Osteoblast (primary cell): ENCODE measurements at places on chromosomes 3 and 15. TPM values are rescaled to one million over a fixed set of nuclear protein-coding genes. Genes with fewer than 3 reads are reported as not detected.
A peak's percentile ranks its signal among the peaks of the same experiment; 100 is the strongest.

The NDN gene
- total RNA-seq: 34.7 and 51.9 TPM in 2 replicates

The WNT7A gene
- total RNA-seq: not detected in 2 replicates

The MB21D2 gene
- total RNA-seq: 4.7 and 6.5 TPM in 2 replicates

The CFAP100 gene
- total RNA-seq: not detected in 2 replicates

The ASB14 gene
- not detected in 2 replicates for total RNA-seq

The FAM219B gene
- total RNA-seq: 36.6 and 46.3 TPM in 2 replicates

The LINGO1 gene
- total RNA-seq: under 0.01 and 1.1 TPM in 2 replicates

The C3orf38 gene
- total RNA-seq: 33.6 and 35.5 TPM in 2 replicates

GRCh38 chr15:25600751-25601150 lies 161.9 kb upstream of the UBE3A start:
- H3K36me3 ChIP-seq: no peaks in the 10 kb centered on the region
- no peaks in the 10 kb centered on the region for H3K4me1 ChIP-seq
- H3K27ac ChIP-seq: no peak overlapping the region
- DNase-seq: no peak
- H3K4me3 ChIP-seq: no peak overlapping the region
- H3K27me3 ChIP-seq: no peaks in the 10 kb centered on the region

DNA sequence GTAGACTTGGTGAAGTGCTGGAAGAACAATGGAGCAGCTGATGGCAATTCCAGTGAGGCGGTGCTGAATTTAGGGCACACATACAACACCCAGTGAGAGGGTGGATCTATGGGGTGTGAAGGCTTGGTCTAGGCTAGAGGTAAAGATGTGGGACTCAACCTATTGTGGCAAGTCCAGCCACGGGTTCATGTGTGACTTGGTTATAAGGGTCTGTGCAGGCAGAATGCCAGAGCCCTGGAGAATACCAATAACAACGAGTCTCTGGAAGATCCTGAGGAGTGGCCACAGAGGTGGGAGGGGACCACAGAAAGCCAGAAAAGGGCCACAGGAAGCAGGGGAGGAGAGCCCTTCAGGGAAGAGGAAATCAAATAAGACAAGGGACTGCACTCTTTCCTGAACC lies 55.0 kb downstream of the VGLL4 start:
- H3K27me3 ChIP-seq: no peaks in the 10 kb centered on the region
- no peak overlapping the region for H3K4me3 ChIP-seq
- DNase-seq: no peak
- peaks cover 27% of the 10 kb centered on the region for H3K36me3 ChIP-seq

GRCh38 chr3:54999159-54999558 lies 71.3 kb upstream of the LRTM1 start:
- peak; percentile 88 for DNase-seq
- H3K27me3 ChIP-seq: no peaks in the 10 kb centered on the region
- no peak overlapping the region for H3K4me3 ChIP-seq

DNA sequence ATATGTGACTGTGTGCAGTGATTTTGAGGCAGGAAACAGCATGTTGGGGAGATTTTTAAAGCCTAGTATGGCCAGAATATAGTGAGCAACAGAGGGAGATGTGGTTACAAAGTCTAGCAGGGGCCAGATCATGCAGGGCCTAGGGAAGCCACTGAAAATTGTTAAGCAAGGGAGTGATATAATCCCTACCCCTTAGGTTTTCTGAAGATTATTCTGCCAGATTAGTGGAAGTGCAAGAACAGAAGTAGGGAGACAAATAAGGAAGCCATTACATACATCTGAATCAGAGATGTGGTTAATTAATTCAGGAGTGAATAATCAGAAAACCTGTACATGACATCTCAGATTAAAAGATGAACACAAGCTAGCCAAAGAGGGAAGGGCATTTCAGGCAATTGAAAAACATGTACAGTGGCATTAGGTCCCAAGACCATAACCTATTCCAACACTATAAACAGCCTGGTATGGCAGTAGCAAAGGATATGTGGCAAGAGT lies 54.8 kb downstream of the MSL2 start:
- no peaks in the 10 kb centered on the region for H3K27me3 ChIP-seq
- peaks cover 9% of the 10 kb centered on the region for H3K36me3 ChIP-seq
- peak overlapping the region; percentile 89 for H3K27ac ChIP-seq
- no peak for DNase-seq
- no peak overlapping the region for H3K4me3 ChIP-seq

- peaks cover 37% of the 10 kb centered on the region for H3K4me1 ChIP-seq
- no peaks in the 10 kb centered on the region for H3K36me3 ChIP-seq
- H3K4me3 ChIP-seq: no peak overlapping the region
- H3K27me3 ChIP-seq: no peaks in the 10 kb centered on the region
- H3K27ac ChIP-seq: no peak overlapping the region
- DNase-seq: peak; percentile 29
These were observed 192.9 kb downstream of the ADAMTSL3 start for GRCh38 chr15:83846847-83847246.

GRCh38 chr15:63991706-63992105 lies 54.6 kb downstream of the DAPK2 start:
- H3K27me3 ChIP-seq: peaks cover 2% of the 10 kb centered on the region
- H3K4me1 ChIP-seq: no peaks in the 10 kb centered on the region
- no peak for DNase-seq
- no peak overlapping the region for H3K4me3 ChIP-seq
- H3K27ac ChIP-seq: no peak overlapping the region
- H3K36me3 ChIP-seq: no peaks in the 10 kb centered on the region

DNA sequence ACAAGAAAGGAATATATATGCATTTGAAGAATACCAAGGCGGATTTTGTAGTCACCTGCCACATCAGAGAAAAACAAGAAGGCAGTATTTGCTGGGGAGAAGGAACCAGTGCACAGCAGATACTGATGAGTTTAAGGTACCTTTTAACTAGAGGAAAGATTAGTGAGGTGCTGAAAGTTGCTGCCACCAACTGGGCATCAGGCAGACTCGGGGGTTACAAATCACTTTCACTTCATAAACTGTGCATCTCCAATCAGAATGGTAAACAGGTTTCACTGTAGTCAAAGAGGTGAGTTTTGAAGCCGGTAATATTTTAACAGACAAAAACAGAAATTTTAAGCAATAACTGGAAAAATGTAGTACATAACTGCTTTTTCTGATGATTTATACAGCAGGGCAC lies 4.1 kb downstream of the FBN1 start:
- peak overlapping the region; percentile 94 for H3K27ac ChIP-seq
- no peaks in the 10 kb centered on the region for H3K27me3 ChIP-seq
- peaks cover 61% of the 10 kb centered on the region for H3K36me3 ChIP-seq
- peak overlapping the region; percentile 59 for H3K4me3 ChIP-seq

DNA sequence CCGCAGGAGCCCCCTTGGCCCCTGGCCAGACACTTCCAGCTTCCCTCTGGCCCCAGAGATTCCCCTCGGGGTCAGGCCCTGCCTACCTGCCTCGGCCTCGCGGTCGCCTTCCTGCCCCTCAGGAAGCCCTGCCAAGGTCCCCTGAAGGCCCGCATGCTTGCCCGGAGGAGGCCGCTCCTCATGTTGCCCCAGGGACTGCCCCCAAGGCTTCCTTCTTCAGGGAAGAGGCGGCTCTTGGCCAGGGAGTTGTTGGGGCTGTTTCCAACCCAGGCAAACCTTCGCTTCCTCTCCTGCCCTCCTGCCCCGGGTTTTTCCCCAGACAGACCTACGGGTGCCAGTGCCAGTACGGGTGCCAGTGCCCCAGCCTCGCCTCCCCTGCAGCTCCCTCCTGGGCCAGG lies 13.5 kb upstream of the MUC4 start:
- H3K27ac ChIP-seq: no peak overlapping the region
- H3K4me1 ChIP-seq: no peaks in the 10 kb centered on the region
- DNase-seq: peak; percentile 38
- H3K36me3 ChIP-seq: no peaks in the 10 kb centered on the region
- H3K4me3 ChIP-seq: no peak overlapping the region
- peaks cover 13% of the 10 kb centered on the region for H3K27me3 ChIP-seq

- peak; percentile 13 for DNase-seq
- H3K4me3 ChIP-seq: no peak overlapping the region
- no peaks in the 10 kb centered on the region for H3K27me3 ChIP-seq
- H3K4me1 ChIP-seq: peaks cover 10% of the 10 kb centered on the region
- H3K27ac ChIP-seq: peak overlapping the region; percentile 16
These were observed 146.2 kb downstream of the NFKBIZ start for GRCh38 chr3:101995371-101996046.
